Stimulated activated CD4-positive, alpha-beta T cell treated with anti-CD3 and anti-CD28 coated beads, Interleukin-15, amount 100 ng/mL, for 1 hour (primary cell): ENCODE measurements at places on chromosomes 6 and 20.

DNA sequence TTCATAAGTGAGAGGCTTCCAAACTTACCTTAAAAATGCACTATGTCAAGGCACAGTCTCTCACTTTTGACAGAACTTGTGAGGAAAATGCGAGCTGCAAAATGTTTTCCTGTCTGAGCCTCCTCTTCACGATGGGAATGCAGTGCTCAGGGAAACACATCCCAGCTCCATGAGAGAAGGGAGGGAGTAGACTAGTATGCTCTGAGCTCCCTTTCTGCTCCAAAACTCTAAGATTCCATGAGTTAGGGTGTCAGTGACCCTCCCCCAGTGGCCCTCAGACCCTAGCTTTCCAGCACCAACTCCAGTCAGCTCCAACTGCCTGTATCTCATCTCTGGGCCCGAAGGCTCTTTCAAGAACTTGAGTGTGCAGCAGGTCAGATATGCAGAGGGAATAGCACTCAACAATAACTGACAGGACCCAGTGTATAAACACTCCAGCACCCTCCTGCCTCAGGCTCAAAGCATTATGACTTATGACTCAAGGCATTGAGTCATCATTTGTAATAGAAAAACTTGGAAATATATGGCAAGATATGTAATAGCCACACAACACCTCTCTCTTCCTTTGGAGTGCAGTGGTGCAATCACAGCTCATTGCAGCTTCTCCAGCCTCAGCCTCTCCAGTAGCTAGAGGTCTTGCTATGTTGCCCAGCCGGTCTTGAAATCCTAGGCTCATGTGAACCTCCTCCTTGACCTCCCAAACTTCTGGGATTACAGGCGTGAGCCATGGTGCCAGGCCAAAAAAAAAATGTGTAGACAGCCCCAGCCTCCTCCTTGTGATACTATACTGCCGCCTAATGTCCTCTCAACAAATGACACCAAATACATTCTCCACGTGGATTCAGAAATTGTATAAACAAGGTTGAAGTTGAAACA is 16.7 kb upstream of the ENTPD6 start:
- DNase-seq: no peak

DNA sequence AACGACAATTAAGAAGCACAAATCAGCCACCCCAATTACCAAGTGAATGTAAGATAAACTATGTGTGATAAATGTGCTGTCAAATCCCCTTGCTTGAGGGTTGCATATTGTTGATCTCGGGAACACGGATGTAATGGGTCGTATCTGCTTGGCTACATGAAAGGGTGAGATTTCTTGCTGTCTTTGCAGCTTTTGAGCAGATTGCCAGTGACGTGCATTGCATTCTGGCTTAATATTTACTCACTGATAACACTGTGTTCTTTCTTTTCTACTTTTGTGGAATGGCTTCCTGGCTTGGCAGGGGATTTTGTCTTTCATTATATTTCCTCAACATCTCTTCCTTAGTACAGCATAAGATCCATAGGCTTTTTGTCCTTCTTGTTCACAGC is 10.5 kb upstream of the FAM210B start:
- DNase-seq: no peak

DNA sequence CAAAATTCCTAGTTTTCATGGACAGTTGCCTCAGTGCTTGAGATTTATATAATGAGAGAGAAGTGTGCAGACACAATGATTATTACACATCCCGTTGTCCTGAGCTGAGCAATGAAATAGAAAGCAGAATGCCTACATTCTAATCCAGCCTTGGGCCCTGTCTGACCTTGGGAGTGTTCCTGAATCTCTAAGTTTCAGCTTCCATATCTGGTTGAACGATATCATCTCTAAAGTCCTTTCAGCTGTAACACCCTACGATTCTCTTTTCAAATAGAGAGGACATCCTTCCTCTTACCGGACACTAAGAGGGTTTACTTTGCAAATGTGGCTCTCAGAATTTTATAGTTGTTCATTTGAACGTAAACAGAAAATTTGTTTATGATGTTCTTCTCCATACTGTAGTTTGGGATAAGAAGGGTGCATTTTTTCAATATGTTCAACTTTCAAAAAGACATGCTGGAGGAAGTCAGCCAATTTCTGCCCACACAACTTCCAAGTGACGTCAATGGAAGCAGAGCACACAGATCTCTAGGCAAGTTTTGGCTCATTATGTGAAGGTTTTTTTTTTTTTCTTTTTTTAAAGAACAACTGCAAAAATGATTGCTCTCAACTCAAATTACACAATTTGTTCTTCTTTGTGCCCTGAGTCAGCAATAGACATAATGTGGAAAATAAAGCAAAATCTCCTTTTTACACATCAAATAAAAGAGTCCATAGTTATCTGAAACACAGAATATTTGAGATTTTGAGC is 50.4 kb downstream of the PDE7B start:
- DNase-seq: no peak

DNA sequence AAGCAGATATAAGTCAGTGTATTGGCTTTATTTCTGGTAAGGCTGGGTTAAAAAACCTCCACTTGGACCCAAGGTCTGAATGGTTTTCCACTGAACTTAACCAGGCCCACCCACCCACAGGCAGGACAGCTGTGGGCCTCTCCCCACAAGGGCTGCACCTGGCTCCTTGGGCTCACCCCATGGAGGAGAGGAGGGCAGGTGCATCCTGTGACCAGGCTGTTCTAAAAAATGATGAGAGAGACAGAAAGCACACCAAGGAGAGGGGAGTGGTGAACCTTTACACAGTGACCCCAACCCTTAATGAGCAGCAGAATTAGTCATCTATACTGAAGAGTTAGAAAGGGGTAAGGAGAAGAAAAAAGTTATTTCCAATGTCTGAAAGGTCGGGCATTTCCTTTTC is 34.5 kb upstream of the DUSP22 start:
- DNase-seq: no peak

- DNase-seq: no peak
Measured at GRCh38 chr6:16922282-16922681, 161.0 kb upstream of the ATXN1 start.

GRCh38 chr20:53202777-53203176 is 230.6 kb downstream of the TSHZ2 start:
- no peak for DNase-seq

GRCh38 chr6:5726976-5727718 is 279.6 kb downstream of the NRN1 start:
- DNase-seq: no peak

GRCh38 chr6:118220429-118221128 is 313.5 kb downstream of the SLC35F1 start:
- DNase-seq: no peak

GRCh38 chr6:109039795-109040194 is 54.9 kb downstream of the SESN1 start:
- no peak for DNase-seq

DNA sequence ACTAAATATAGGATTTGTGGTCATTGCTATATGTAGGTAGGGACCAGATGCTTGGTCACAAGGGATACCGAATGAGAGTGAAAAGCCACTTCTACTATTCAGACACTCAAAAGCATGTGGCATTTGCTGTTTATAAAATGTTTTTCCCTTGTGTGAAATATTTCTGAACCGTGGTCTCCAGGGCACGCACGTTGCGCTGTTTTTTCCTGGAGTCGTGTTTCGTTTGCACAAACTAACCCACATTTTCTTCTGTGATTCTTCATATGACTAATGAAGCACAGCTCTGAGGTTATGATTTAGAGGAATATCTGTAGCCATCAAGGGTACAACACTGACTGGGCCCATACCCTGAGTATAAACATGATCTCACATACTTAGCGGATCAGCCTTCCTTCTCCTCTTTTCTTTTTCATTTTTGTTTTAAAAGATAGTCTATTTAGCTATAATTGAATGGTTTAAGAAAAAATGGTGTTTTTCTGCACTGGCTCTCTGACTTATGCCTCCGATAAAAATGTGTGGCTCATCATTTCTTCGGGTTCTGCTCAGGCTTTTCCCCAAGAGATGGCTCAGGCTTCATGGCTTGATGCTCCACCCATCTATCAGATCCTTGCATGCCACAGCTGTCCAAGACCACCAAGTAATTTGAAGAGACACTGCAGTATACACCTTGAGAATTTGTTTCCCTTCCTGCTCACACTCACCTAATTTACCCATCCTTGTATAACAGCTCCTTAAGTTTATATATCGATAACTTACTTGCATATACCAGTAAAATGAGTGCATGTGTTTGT is 59.9 kb upstream of the HBS1L start:
- peak; percentile 17 for DNase-seq

GRCh38 chr20:25057234-25058050 is 497 bp downstream of the ACSS1 start:
- peak; percentile 54 for DNase-seq

DNA sequence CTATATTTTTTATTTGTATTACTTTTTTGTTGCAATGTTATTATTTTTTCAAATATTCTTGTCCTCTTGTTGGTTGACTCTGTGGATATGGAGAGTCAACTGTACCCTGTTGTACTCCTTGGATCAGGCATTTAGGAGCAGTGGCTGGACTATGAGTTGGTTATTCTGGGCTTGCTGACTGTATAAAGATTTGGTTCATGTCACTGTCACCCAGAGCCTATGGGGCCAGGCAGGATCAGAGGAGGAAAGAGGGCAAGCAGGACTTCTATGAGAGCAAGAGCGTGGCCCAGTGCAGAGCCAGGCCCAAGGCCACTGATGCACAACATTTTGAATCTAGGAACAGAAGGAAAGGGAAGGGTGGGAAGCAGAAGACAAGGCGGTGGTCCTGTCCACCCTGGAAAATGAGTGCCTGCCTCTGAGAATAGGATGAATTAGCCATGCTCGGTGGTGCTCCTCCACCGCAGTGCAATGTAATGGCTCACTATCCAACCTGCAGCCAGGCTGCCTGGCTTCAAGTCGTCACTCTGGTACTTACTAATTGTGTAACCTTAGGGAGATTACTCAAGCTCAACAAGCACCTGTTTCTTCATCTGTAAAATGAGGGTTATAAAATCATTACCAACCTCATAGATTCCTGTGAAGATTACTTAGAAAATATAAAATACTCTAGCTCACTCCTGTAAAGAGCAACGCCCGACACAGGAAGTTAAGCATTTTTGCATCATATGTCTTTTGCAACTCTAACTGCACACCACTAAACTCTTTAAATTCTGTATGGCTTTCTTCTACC is 192.1 kb downstream of the KCNQ5 start:
- no peak for DNase-seq

GRCh38 chr6:156687789-156688619 is 89.2 kb upstream of the ARID1B start:
- no peak for DNase-seq

- no peak for DNase-seq
Measured at GRCh38 chr20:1305712-1306111, 23.2 kb downstream of the SDCBP2 start.

- no peak for DNase-seq
Measured at GRCh38 chr6:168638468-168639271, 197.7 kb downstream of the SMOC2 start.

GRCh38 chr20:34042262-34042661 is 48.6 kb downstream of the RALY start:
- DNase-seq: no peak

DNA sequence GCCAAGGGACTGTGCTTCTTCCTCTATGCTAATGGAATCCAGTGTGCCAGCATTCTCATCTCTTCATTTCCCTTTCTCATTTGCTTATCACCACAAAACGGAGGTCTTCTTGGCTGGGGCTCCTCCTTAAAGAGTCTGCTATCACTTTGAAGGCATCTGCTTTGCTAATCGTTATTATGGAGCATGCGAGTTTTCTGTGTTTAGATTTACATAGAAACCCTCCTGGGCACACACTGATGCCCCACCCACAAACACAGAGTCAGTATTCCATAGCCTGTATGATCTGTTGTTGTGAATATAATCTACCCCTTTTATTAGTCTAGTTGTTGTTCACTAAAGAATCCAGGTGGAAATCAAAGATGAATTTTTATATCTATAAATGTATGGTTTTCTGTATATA is 83.4 kb upstream of the XRN2 start:
- no peak for DNase-seq

GRCh38 chr6:35833536-35833935 is 28.4 kb downstream of the LHFPL5 start:
- DNase-seq: no peak

- DNase-seq: no peak
Measured at GRCh38 chr6:84078335-84078734, 44.8 kb downstream of the MRAP2 start.

DNA sequence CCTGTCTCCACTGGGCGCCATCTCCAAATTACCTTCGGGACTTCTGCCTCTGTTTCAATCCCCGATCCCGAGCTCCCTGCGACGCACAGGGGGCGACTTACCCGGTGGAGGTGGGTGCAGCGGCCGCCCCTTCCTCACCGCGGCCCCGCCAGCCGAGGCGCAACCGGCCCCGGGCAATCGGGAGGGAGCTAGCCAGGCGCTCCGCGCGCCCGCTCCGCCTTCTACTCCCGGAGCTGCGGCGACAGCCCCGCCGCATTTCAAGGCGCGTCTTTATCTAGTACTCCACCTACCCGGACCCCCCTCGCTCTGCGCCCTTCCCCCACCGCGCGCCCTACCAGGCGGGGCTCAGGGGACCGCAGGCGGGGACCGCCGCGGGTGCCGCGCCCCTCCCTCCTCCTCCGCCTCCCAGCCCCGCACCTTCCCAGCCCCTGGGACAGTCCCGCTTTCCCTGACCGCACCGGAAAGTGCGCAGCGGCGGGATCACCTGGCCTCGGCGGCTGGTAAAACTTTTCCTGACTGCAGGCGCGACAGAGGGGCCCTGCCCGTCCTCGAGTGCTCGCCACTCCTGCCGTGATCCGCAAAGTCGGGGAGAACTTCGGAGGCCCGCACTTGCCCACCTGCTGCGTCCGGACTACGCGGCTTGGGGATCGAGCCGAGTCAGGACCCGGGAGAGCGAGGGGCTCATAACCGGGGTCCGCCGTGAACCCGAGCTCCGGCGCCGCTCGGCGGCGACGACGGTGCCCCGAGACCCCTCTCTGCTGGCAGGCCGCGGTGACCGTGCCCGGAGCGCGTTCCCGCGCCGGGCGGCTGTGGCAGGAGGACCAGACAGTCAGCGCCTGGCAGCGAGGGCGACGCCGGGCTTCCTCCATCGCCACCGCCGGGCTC is 8.0 kb upstream of the NKX2-2 start:
- no peak for DNase-seq

DNA sequence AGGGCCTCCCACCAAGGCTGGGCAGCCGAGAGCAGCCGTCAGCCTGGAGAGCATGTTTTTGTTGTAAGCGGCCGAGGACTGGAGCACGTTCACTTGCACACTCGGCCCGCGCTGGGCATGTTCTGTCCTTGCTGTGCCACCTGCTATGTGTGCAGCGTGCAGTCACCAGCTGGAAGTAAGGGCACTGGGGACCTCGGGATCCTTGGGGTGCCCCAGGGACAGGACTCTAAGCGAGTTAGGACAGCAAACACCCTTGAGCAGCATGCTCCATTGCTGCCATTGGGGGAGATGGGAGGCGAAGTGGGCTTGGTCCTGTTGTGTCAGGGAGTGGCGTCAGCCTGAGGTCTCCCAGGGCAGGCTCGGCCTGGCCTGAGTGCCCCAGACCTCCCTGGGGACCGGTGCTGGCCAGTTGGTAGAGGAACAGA is 18.6 kb downstream of the DYNLT1 start:
- no peak for DNase-seq
